ENCODE measurements at places on chromosomes 11 and 22.
A peak's percentile ranks its signal among the peaks of the same experiment; 100 is the strongest.

DNA sequence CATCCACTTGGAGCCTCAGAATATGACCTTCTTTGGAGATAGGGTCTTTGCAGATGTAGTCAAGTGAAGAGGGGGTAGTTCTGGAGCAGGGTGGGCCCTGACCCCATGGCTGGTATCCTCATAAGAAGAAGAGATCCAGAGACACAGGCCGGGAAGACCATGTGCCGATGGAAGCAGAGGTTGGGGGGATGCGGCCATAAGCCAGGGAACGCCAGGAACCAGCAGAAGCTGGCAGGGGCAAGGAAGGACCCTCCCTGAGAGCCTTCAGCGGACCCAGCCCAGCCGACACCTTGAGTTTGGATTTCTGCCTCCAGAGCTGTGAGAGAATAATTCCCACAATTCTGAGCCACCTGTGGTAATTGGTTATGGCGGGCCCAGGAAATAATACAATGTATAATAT lies 26.1 kb upstream of the SMIM38 start:
- DNase-seq: no peak

- DNase-seq: no peak
Observed at GRCh38 chr11:127098684-127099083, 98.1 kb upstream of the KIRREL3 start.

DNA sequence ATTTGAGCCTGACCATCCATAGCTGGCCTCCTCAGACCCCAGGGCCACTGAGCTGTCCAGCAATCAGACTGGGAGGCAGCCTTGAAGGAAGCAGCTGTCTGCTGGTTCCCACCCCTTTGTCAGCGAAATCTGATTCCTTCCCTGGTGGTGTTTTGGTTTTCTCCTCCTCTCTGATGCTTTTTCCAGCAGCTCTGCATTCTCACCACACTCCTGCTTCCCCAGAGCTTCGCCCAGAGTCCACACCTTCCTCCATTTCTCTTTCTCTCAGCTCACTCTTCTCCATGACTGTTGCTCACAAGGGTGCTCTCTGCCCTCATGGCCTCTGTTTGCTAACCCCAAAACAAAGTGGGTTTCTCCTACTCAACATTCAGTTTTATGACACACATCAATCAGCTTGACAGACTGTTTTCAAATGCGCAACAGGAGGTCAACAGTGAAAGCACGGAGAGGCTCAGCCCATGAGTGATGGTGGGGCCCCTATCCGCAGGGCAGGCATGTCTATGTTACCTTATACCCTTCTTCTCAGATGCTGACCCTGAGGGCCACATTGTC lies 130.6 kb upstream of the MTNR1B start:
- peak; percentile 7 for DNase-seq

- DNase-seq: no peak
Observed at GRCh38 chr22:23059284-23059948, 10.9 kb upstream of the GNAZ start.

DNA sequence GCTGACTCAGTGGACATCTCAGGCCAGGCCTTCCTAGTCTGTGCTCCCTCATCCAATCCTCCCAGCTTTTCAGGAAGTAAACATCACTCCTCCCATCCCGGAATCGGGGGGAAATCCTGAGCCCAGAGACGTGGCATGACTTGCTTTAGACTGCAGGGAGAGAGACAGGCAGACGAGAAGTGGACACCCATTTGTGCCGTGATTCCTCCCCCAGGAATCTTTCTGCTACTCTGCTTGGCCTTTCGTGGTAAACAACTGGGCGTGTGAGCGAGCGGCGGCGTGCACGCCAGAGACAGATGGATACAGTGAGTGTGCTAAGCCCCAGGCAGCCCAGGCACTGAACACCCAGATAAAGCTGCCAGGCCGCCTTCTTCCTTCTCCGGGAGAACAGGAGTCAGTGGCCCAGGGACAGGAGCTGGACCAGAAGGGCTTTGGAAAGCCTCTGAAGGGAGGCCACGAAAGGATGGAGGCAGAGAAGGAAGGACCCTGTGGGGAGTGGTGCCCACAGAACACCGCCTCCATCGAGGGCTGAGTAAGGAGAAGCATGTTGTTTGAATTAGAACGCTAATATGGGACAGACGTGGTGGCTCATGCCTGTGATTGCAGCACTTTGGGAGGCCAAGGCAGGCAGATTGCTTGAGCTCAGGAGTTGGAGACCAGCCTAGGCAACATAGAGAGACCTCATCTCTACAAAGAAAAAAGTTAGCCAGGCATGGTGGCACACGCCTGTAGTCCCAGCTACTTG lies 53.0 kb upstream of the PRR5 start:
- peak; percentile 99 for DNase-seq
